ENCODE measurements at places on chromosomes 2 and 18.
A peak's percentile ranks its signal among the peaks of the same experiment; 100 is the strongest.

DNA sequence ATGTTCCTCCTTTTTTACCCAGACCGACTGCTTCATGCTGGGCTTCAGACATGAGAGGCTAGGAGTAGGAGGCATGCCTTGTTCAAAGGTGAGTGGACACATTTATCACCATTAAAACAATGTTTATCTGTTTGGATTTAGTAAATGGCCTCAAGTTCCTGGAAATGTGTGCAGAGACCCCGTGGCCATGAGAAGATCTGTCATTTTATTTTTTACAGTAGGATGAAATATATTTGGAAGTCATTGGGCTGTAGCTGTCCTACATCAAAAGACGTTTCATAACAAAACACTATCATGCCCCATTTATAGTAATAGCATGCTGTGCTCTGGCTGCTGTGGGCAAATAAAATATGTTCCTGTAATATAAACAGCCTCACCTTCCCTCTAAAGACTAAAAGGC, 403.9 kb upstream of the TNP1 start:
- DNase-seq, result no peak

DNA sequence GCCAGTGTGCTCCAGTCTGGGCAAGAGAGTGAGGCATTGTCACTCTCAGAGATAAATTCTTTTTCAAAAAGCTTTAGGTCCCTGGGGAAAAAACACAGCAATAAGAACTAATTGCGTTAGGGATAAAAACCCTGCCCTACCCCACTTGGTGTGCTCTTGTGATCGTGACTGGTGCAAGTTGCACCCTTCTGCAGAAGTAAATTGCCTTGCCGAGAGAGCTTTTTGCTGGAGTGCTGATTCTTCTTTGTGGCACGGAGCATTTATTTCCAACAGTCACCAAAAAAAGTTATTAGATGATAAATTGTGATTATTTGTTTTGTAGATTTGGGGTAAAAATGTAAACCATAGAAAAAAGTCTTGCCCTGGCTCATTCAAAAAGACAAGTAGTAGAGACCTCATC, 12.3 kb upstream of the GPR55 start:
- no peak for DNase-seq

- no peak for DNase-seq
Observed at GRCh38 chr18:3919396-3920061, 469.6 kb downstream of the TGIF1 start.

DNA sequence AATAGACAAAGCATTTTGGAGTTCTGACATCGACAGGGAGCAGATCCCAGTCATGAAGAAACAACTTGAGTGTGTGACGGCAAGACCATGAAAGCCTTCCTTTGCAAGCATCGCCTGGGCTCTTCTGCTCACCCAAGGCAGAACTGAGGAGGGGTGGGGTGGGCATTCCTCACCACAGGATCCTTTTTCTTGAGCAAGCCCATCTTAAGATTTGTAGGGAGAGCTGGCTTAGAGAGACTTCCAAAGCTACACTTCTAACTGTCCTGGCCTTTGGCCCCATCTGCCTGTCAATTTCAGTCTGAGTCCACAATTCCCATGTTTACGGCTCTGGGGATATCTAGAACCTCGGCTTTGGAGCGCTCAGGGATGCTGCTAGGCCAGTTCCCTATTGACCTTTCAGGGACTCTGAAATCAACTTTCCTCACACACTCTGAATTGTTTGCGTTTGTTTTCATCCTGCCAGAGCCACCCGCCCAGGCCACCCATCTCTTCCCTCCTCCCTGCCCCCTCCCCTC, 3.7 kb downstream of the KLHL14 start:
- no peak for DNase-seq

DNA sequence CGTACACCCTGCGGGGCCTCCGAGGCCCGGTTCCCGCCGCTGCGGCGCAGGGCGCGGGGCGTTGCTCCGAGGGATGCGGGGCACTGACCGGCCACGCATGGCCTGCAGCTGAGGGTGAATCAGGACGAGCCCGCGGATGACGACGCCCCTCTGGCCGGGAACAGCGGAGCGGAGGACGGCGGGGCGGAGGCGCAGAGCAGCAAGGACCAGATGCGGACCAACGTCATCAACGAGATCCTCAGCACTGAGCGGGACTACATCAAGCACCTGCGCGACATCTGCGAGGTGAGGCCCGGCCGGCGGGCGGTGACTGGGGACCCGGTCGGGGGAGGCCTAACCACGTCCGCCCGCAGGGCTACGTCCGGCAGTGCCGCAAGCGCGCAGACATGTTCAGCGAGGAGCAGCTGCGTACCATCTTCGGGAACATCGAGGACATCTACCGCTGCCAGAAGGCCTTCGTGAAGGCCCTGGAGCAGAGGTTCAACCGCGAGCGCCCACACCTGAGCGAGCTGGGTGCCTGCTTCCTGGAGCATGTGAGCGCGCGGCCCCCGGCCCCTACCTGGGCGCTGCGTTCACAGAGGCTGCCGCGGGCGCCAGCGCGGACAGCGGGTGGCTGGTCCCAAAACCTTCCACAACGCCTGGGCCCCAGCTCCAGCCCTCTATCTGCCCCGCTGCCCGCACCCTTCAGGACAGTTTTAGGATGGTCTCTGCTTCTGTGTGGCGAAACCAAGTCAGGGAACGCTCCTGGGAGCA, 53.2 kb downstream of the FAM168B start:
- peak; percentile 18 for DNase-seq

- no peak for DNase-seq
Observed at GRCh38 chr18:12828116-12829051, 55.7 kb downstream of the PTPN2 start.

DNA sequence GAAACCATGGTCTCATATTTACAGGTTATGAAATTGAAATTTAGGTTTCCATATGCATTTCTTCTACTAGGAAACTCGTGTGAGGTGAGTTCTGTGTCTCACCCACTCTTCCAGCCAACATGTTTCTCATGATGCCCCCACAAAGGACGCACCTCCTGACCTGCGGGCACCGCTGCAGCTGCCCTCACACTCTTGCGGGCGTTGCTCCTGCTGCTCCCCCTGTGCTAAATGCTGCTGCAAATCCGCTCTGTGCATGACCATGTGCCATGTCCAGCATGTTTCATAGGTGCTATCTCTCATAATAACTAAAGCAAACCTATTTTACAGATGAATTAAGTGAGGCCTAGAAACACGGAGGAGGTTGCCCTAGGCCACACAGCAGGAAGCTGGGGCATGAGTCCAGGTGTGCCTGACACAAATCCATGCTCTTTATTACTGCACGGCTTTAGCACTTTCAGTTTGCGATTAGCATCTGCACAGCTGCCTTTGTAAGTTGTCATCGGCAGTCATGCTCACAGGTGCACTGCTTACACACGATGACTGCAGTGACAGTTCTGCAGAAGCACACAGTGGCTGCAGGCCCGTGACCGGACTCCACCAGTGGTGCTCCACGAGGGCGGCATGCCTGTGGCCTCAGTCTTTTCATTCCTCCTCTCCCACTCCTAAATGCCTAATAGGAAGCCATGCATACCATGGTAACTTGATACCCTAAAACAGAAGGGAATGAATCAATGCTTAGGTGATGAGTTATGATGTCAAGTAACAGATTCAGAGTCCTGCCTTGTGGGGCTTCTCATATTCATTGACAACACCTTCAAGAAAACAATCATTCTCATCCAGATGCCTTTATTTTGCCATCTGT, 14.9 kb upstream of the GALR1 start:
- no peak for DNase-seq

DNA sequence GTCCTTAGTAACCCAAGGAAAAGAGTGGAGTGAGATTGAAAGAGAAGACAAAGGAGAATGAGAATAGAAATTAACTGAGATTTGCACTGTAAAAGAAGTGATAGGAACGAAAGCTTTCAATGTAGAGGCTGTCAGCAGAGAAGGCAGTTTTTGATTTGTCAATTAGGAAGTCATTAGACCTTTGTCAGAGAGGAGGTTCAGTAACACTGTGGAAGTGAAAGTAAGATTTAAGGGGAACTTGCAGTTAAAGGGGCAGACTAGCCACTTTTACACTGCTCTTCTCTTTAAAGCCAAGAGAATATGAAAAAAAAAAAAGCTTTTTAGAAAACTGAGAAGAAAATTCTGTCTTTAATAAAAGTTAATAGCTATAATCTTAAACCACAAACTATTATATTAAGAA, 11.5 kb upstream of the KYNU start:
- DNase-seq, result peak; percentile 8

GRCh38 chr2:240137596-240138253, 1.6 kb upstream of the COPS9 start:
- DNase-seq, result no peak

DNA sequence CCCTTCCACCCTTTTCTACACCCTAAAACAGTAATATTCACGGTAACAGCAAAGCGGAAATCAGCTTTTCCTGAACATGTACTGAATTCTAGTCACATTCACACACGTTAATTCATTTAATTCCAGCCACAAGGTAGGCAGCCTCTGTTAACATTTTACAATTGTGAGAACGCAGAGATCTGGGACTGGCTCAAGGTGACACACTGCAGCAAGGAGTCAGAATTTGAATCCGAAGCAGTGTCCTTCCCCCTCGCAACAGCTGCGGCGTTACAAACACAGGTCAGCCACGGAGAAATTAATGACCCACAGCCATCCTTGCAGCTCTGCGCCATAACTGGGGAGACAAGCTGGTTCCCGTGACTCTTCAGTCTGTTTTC, 818 bp upstream of the SLC20A1 start:
- no peak for DNase-seq

- DNase-seq, result no peak
Observed at GRCh38 chr2:129205766-129206165, 773.7 kb upstream of the RAB6C start.

GRCh38 chr2:79960519-79960918, 344.0 kb downstream of the LRRTM1 start:
- DNase-seq, result no peak

- DNase-seq, result no peak
Observed at GRCh38 chr2:206531996-206532543, 88.7 kb downstream of the ADAM23 start.

DNA sequence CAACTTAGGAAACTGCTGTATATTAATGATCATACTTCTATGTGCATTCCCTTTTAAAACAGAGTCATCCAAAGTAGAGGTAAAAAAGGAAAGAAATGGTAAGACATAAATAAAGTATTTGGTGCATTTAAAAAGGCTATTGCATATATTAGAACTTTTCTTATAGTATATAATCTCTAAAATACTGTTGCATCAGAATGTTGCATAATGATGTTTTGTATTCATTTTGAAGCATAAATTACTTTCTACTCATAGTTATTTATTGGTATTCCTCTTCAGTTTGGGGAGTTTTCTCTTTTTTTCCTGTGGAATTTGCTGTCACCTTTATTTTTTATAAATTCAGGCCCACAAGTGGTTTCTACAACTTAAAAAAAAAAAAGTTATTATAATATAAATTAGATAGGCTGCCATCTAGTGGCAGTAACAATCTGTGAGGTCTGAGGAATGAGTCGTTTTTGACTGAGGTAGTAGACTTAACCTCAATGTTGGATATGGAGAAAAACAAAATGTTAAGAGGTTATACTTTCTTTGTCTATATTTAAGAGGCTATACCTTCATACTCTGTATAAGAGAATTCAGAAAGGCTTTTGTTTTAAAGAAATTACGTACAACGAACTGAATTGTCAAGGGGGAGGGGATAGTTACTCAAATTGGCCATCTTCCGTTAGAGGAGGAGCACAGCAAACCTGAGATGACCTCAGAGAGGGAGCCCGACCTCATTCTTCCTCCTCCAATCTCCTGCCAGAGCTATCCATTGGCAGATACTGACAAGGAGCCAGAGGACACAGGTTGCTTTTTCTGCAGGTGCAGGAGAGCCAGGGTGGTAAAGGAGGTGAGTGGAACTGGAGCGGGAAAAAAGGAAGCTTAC, 23.8 kb downstream of the ANKAR start:
- DNase-seq, result peak; percentile 69

- no peak for DNase-seq
Observed at GRCh38 chr2:8258406-8258805, 423.4 kb upstream of the ID2 start.

GRCh38 chr2:102069311-102069974, 73.1 kb upstream of the IL1R1 start:
- no peak for DNase-seq

GRCh38 chr2:84022810-84023431, 436.2 kb downstream of the SUCLG1 start:
- peak; percentile 58 for DNase-seq

DNA sequence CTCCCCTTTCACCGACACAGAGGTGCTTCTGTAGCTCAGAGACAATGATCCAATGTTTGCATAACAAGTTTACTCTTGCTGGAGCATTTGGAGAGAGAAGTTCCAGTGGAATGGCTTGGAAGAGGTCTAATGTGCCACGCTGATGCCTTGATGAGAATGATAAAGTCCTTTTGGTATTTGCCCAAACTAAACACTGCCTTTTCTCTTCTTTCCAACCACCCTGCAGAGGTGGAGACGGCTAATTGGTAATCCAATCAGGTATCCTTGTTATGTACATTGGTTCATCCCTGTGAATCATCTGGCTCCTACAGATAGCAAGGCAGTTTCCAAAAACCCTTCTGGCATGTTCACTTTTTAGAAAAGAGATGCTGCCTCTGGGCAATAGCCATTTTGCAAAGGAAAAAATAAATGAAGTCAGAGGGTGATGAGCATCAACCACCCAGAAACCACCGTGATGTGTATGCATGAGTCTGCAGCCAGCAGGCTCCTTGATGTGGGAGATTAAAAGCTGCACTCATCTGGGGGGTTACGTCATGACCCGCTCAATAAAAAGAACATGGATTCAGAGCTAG, 40.6 kb downstream of the KIAA2012 start:
- no peak for DNase-seq

- DNase-seq, result peak; percentile 40
Observed at GRCh38 chr2:45748239-45748638, 96.8 kb downstream of the PRKCE start.

DNA sequence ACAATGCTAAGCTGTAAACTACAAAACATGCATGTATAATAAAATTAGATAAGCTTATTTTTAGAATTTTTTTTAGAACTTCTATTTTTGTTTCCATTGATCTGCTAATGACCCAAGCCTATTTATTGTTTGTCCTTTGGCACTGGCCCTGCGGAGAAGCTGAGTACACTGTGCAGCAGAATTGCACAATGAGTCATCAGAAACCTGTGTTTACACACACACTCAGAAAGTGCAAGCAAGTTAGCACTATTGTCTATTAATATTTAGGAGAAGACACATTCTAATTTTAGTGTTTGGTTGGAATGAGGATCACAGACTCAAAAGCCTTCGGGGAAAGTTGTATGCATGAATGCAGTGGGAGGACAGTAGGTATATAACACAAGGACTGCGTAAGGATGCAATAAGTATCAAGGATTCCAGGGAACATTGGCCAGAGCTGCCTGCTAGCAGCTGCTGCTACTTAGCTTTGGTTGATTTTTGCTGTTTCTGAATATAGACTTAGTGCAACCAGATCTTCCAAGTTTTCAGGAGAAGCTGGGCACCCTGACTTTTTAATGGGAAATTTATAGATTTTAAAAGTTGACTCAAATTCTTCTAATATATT, 128.2 kb downstream of the KCNH7 start:
- DNase-seq, result no peak

Measured in fibroblast of pulmonary artery (primary cell).